ENCODE measurements at places on chromosomes 6 and 20.

GRCh38 chr6:7656355-7656754 lies 66.4 kb downstream of the SNRNP48 start:
- no peak for DNase-seq

DNA sequence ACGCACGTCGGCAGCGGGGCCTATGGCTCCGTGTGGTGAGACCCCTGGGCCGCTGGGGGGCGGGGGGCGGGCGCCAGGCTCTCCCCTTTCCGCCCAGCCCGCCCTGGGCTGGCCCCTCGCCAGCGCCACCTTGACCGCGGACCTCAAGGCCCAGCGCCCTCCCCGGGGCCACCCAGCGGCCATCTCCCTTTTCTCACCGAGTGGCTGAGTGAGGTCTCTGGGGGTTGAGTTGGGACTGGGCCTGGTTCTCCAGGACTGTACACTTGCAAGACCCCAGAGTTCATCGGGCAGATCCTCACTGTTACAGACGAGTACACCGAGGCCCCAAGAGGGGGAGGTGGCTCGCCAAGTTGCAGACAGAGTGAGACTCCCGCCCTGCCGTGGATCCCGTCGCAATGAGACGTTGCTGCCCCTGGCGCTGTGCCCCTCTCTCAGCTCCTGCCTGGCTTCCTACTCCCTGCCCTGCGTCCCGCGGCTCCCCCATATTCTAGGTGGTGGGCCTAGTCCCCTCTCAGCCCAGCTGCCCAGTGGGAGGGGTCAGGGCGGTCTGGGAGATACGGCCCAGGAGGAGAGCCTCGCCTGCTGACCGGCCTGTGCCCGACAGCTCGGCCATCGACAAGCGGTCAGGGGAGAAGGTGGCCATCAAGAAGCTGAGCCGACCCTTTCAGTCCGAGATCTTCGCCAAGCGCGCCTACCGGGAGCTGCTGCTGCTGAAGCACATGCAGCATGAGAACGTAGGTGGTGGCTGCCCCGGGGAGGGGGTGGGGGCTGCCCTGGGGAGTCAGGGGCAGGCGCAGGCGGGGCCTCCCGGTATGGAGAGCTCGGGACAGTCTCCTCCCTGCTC lies 576 bp downstream of the MAPK13 start:
- peak; percentile 73 for DNase-seq

DNA sequence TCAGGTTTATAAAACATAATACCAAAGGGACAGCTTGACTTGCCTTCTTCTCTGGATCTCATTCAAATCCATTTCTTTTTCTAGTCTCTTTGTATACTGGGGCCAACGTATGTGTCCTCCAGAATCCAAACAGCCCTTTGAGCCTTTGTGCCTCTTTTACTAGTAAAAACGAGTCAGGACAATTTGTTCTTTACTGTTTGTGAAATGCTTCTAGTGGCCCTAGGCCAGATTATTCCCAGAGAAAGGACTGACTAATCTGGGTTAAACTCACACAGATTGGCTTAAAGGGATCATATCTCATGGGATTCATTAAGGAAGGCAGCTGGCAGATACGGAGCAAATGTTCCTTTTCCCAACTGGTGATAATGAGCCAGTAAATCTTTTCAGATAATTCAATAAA lies 32.1 kb upstream of the MANEA start:
- no peak for DNase-seq

GRCh38 chr6:6883011-6883410 lies 224.8 kb upstream of the RREB1 start:
- no peak for DNase-seq

GRCh38 chr6:15588971-15589634 lies 73.7 kb downstream of the DTNBP1 start:
- DNase-seq = no peak

- peak; percentile 69 for DNase-seq
These were observed 48.9 kb downstream of the ATXN1 start for GRCh38 chr6:16712255-16712930.

DNA sequence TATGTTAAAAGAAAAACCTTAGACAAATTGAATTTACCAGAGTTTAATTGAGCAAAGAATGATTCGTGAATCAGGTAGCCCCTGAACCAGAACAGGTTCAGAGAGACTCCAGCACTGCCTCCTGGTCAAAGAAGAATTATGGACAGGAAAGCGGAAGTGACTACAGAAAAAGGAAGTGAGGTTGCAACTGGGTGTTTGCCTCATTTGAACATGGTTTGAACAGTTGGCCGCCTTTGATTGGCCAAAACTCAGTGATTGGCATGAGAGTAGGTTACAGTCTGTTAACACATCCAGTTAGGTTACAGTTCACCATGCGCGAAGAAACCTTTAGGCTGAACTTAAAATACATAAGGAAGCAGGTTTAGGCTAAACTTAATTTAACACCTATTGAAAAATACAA lies 248.8 kb downstream of the TFAP2A start:
- DNase-seq = no peak

- no peak for DNase-seq
These were observed 120.8 kb upstream of the TNFAIP3 start for GRCh38 chr6:137746264-137746663.

DNA sequence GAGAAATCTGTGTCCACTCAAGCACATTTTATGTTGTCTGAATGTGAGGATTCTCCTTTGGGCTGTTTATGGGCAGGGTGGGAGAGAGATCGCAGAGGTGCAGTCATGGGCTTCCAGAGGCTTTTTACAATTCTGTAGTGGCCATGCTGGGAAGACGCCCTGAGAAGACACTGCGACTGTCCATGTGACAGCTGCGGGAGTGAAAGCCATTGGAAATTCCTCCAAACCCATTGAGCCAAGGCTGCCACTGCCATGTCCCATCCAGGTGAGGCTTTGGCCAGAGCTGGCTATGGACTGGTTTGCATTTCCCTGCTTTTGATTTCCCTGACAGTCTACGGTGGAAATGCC lies 216.9 kb upstream of the ECI2 start:
- no peak for DNase-seq

- no peak for DNase-seq
These were observed 655 bp downstream of the FAM184A start for GRCh38 chr6:119077643-119078375.

DNA sequence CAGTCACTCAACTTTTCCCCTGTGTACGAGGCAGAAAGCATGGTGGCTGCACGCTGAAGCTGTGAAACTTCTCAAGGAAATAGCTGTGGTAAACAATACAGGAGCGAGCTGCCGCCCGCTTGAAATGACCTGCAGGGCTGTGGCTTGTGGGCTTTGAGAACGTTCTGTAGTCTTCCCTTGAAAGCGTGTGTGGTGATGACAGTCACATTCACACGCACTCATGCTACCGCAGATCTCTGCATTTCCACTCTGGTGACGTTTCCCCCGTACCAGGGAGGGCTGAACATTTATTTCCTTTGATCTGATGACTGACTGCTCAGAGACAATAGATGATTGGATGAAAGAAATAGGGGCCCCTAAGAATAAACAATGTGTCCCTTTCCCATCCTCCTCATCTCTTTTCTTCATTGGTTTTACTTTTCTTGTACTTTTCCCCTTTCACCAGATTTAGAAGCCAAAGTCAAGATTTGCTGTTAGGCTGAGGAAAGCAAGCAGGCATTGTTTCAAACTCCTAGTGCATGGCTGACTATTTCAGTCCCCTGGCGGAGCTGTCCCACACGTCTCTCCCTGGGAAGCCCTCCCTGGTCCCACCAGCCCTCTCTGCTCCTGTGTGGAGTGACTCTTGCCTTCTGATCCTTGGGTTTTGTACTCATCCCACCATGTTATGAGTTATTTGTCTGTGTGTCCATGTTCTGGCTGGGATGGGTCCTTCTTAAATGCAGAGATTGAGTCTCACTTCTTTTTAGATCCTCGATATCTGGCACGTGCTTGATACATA lies 3.9 kb downstream of the SYTL3 start:
- DNase-seq = peak; percentile 17

- DNase-seq = peak; percentile 39
These were observed 50.2 kb upstream of the HINT3 start for GRCh38 chr6:125906158-125906998.

GRCh38 chr6:135002229-135002844 lies 52.3 kb downstream of the HBS1L start:
- no peak for DNase-seq

- peak; percentile 70 for DNase-seq
These were observed 12.8 kb upstream of the MANBAL start for GRCh38 chr20:37276494-37277252.

GRCh38 chr6:106112433-106112832 lies 26.3 kb downstream of the PRDM1 start:
- no peak for DNase-seq

GRCh38 chr6:103000688-103001087 lies 1607.2 kb downstream of the GRIK2 start:
- no peak for DNase-seq

GRCh38 chr6:45864651-45865050 lies 151.0 kb downstream of the CLIC5 start:
- no peak for DNase-seq

DNA sequence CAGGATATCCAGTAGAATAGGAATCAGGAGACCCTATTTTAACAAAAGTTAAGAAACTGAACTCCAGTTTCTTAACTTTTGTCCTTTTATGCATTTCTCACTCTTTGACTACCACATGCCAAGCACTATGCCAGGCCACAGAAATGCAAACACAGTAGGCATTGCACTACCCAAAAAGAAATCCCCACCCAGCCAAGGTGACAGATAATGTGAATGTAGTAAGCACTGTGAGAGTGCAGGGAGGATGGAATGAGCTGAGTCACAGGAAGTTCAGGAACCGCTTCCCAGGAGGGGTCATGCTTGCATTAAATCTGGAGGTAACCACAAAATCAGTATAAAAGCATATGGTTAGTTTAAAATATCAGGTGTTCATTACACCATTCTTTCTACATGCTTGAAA lies 20.1 kb upstream of the FAM83C start:
- DNase-seq = no peak

GRCh38 chr6:36245572-36246061 lies 24.2 kb upstream of the PNPLA1 start:
- no peak for DNase-seq

- DNase-seq = no peak
These were observed 58.9 kb downstream of the IPCEF1 start for GRCh38 chr6:154297721-154298120.

DNA sequence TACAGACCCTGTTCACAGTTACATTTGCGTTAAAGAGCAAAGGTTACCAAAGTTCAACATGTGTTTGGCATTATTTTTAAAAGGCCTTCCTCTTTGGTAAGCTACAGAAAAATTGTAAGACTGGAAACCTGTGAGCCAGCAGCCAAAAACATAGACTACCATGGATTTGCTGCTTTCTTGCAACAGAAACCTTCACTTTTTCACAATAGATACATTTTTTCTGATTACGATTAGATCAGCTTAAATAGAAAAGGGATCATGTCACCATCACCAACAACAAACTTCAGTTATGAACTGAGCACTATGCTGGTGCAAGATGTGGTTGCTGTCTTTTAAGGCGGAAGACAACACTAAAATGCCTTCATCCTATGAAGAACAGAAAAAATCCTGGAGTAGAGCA lies 112.3 kb upstream of the MARCKS start:
- peak; percentile 35 for DNase-seq

GRCh38 chr6:159431750-159432149 lies 261.3 kb downstream of the SOD2 start:
- no peak for DNase-seq

- DNase-seq = no peak
These were observed 85.9 kb downstream of the JARID2 start for GRCh38 chr6:15331629-15332251.

Measured in inflammatory macrophage (primary cell).